Thoracic aorta endothelial cell (primary cell): ENCODE measurements at places on chromosomes 4 and X. TPM values are rescaled to one million over a fixed set of nuclear protein-coding genes. Genes with fewer than 3 reads are reported as not detected.

The TMPRSS11F gene
- total RNA-seq = not detected in 2 replicates

The C4orf36 gene
- total RNA-seq = 0.50 and 0.53 TPM in 2 replicates

The DOK7 gene
- total RNA-seq = not detected in 2 replicates

The SMR3B gene
- total RNA-seq = 0.22 TPM in 1 of 2 replicates, not detected in the other

The CENPVL2 gene
- not detected in 2 replicates for total RNA-seq

The STIM2 gene
- total RNA-seq = 20.9 and 27.6 TPM in 2 replicates

The TMPRSS11B gene
- total RNA-seq = not detected in 2 replicates

The EVC2 gene
- total RNA-seq = 9.4 and 11.5 TPM in 2 replicates

The CDKL2 gene
- total RNA-seq = 0.65 and 0.80 TPM in 2 replicates

The GPR50 gene
- total RNA-seq = not detected in 2 replicates

The NLRP2B gene
- total RNA-seq = not detected in 2 replicates

The PAGE2B gene
- not detected in 2 replicates for total RNA-seq

The PRR32 gene
- total RNA-seq = not detected in 2 replicates

The CHRNA9 gene
- total RNA-seq = not detected in 2 replicates

The H2BW2 gene
- not detected in 2 replicates for total RNA-seq

The DUSP9 gene
- 0.13 and 0.29 TPM in 2 replicates for total RNA-seq

The TMEM47 gene
- 67.2 and 83.4 TPM in 2 replicates for total RNA-seq

The GCNA gene
- 1.7 and 1.9 TPM in 2 replicates for total RNA-seq

The RHOXF2 gene
- total RNA-seq = not detected in 2 replicates

The SPACA5 gene
- not detected in 2 replicates for total RNA-seq

The FAM50A gene
- total RNA-seq = 30.4 and 43.2 TPM in 2 replicates

The SCLT1 gene
- 21.0 and 28.9 TPM in 2 replicates for total RNA-seq

The ZFYVE28 gene
- total RNA-seq = 7.2 and 11.5 TPM in 2 replicates

The YIPF7 gene
- total RNA-seq = not detected in 2 replicates

The TCEAL7 gene
- 3.1 and 5.0 TPM in 2 replicates for total RNA-seq

The UCHL1 gene
- total RNA-seq = 375 and 768 TPM in 2 replicates

The NEIL3 gene
- 14.1 and 18.4 TPM in 2 replicates for total RNA-seq

The MAGED4 gene
- total RNA-seq = 5.7 and 7.0 TPM in 2 replicates

The SRPX2 gene
- 109 and 143 TPM in 2 replicates for total RNA-seq

The IL15 gene
- 1.9 and 2.7 TPM in 2 replicates for total RNA-seq

The PAQR3 gene
- 25.5 and 31.1 TPM in 2 replicates for total RNA-seq

The WAS gene
- 0.07 TPM in 1 of 2 replicates, not detected in the other for total RNA-seq

The SEL1L3 gene
- total RNA-seq = 158 and 174 TPM in 2 replicates

The ZNF732 gene
- total RNA-seq = 1.6 and 3.2 TPM in 2 replicates

The DMRTC1 gene
- not detected in 2 replicates for total RNA-seq

The CSAG1 gene
- total RNA-seq = not detected in 2 replicates

The RASSF6 gene
- under 0.01 TPM in 1 of 2 replicates, not detected in the other for total RNA-seq

The TRPC5OS gene
- total RNA-seq = 0.14 TPM in 1 of 2 replicates, not detected in the other

The NPY5R gene
- not detected in 2 replicates for total RNA-seq

The ARHGAP4 gene
- 10.5 and 35.1 TPM in 2 replicates for total RNA-seq

The CFAP47 gene
- 0.13 TPM in 1 of 2 replicates, not detected in the other for total RNA-seq

The ARX gene
- not detected in 2 replicates for total RNA-seq

The PRDM5 gene
- total RNA-seq = 10.1 and 10.7 TPM in 2 replicates

The SPANXN2 gene
- total RNA-seq = not detected in 2 replicates

The CYP2U1 gene
- total RNA-seq = 7.3 and 7.7 TPM in 2 replicates

The SLC10A4 gene
- total RNA-seq = 0.07 and 0.27 TPM in 2 replicates

The GAGE13 gene
- not detected in 2 replicates for total RNA-seq
